ENCODE measurements at places on chromosomes 4 and X.

GRCh38 chr4:10107111-10108091, 9.2 kb downstream of the WDR1 start:
- no peak for DNase-seq

DNA sequence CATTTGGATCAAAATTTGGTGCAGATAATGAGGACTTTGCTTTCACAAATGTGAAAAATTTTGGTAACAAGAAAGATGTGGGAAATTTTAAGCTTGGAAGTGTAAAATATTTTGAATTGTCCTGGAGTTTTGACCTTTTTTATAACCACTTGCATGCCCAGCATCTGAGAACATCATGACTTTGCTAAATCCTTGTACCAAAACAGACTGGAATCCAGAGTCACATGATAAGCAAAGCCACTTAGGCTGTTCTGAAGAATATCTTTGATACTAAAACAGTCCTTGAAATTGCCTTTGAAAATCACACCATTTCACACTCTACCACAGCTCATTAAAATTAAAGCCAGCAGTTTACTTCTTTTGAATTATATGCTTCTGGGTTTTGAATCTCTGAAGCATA, 2.5 kb upstream of the PPM1K start:
- DNase-seq: no peak

- DNase-seq: no peak
Observed at GRCh38 chr4:146061610-146062334, 113.7 kb upstream of the LSM6 start.

- DNase-seq: no peak
Observed at GRCh38 chrX:42616981-42617380, 161.0 kb downstream of the PPP1R2C start.

DNA sequence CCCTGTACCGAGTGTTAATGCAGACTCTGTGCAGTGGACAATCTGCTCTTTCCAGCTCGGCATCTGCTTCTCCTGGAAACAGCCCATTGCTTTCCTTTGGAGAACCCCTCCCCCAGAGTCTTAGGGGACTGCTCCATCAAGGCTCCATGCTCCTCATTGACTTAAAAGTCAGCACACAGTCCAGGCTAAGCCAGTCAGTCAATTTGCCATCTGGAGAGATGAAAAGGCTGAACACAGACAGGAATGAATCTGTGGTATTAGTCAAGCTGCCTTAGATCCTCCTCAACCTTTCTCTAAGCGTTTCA, 20.3 kb downstream of the ATP8A1 start:
- no peak for DNase-seq

DNA sequence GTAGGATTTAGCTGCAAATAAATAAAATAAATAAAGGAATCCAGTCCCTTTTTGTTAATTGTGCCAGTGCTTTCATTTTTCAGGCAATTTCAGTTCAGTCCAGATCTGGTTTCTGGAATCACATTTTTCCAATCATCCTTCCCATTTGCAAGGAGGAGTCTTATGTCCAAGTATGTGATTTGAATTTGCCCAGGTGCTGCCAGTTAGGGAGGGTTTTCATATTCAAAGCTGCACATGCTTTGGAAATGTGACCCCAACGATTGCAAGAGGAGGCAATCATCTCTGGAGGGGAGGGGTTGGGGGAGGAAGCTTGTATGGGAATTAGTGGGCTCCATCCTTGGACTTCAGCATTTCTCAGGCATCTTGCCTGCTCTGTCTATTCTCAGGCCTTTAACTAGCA, 4.4 kb downstream of the PLAC1 start:
- no peak for DNase-seq

GRCh38 chr4:76722838-76723237, 175.1 kb downstream of the SOWAHB start:
- no peak for DNase-seq

DNA sequence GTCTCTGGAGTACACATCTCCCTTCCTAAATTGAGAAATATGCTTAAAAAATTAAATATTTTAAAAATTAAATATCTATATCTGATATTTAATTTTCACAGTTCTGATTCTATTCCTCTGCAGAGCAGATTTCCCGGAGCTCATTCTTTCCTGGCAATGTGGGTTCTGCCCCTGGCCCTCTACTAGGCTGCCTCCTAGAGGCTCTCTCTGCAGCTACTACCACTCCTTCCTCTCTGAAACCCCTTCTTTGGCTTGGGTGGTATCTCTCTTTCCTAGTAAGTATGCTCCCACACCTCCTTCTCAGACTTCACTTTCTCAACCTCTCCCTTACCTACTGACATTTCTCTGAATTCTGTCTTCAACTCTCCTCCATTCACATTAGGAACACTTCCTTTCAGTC, 45.3 kb downstream of the RPGR start:
- no peak for DNase-seq

DNA sequence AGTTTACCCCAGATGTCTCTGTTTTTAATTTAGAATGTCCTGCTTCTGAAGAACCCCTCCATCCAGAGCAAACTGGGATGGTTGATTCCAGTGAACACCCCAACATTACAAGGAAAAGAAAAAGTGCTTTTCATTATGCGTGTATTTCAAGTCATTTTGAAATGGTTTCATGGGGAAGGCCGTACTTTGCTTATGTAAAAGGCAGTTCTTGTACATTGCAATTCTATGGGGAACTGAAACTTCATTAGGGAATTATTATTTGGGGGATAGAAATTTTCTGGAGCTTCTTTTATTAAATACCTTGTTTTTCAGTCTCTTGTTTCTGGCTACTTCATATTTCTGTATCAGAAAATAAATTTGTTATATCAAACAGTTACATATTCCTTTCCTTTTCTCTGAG, 96.9 kb upstream of the ZNF518B start:
- no peak for DNase-seq
